Suppressor macrophage (primary cell): ENCODE measurements at places on chromosomes 5 and 9.

- DNase-seq = no peak
Observed at GRCh38 chr5:136730426-136730825, 365.1 kb upstream of the TRPC7 start.

- DNase-seq = no peak
Observed at GRCh38 chr5:140215276-140215675, 40.3 kb downstream of the CYSTM1 start.

DNA sequence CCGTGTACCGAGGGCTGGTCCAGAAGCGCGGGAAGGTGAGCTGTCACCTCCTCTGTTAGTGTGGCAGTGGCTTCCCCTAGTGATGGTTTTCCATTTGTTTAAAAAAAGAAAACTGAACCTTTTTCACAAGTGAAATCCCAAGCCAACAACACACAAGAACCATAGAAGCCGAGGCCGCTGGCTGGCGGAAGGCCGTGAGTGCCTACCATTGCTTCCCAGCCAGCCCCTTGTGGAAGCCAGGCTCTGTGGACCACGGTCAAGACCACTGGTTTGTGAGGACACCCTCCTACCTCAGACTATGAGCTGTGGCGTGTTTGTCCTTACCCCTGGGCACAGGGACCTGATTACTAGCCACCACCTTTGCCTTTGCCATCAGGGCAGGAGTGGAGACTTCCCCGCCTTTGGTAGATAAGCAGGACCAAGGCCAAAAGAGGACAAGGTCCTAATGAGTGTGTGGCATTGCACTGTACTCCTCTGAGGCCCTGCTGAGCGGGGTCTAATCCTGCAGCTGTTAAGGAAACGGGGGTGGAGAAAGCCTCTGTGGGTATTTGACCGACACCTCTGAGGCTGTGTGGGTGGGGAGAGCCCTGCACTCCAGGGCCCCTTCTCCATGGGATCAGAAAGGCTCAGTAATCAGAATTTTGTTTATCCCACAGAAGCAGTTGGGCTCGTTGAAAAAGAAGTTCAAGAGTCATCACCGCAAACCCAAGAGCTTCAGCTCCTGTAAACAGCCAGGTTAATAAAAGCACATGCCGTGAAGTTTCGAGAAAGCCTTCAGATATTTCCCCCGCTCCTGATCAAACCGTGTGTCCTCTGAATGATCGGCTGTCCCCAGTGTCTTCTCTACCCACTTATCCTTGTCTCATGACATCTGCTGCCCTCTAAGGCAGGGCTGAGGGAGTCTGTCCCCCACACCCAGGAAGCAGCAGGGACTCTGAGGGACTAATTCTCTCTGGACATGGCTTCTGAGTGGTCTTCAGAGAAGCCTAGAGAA lies 4.3 kb downstream of the SURF2 start:
- DNase-seq = no peak

- no peak for DNase-seq
Observed at GRCh38 chr5:125326150-125326510, 579.7 kb upstream of the ZNF608 start.

GRCh38 chr9:133536080-133536479 lies 1.6 kb downstream of the ADAMTSL2 start:
- DNase-seq = no peak

DNA sequence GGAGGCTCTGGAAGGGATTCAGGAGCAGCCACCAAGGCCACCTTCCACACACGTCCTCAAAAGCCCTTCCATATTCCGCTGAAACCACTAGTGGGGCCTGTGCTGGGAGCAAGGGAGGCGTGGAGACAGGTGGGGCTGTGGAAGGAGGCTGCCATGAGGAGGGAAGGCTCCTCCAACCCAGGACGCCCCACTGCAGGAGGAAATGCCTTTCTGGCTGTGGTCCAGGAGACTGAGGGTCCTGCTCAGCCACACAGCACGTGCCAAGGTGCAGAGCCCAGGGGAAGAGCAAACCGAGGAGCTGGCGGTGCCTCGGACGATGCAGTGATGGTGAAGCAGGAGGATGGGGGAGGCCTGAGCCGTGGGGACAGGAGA lies 49.5 kb downstream of the ADAMTS2 start:
- no peak for DNase-seq

- no peak for DNase-seq
Observed at GRCh38 chr5:134138416-134139376, 24.2 kb downstream of the TCF7 start.

DNA sequence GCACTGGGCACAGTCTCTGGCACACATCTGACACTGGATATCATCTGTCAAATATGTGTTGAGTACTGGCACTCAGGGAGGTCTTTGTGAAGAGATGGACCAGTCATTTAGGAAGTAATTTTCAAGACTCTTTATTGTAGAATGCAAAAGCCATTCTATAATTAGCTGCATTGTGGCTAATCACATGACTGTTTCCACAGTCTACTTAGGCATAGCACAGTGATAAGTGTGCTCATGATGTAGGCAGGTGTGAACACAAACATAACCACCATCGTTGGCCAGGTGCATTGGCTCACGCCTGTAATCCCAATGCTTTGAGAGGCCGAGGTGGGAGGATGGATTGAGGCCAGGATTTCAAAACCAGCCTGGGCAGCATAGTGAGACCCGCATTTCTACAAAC lies 62.2 kb downstream of the CFAP77 start:
- DNase-seq = no peak

DNA sequence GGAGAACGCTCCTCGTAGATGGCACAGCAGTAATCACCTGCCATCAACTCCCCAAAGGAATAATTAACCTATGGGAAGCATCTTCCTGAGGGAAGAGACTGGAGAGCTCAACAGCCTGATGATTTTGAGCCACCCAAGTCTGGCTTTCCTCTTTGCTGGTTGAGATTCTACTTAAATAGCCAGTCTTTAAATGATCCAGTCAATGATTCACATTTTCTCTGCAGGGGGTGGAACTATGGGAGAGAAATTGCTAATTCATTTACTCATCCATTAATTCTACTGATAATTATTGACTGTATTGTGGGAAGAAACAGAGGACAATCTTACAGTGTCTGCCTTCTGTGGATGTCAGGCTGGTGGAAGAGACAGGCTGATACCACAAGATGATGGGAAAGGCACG lies 355.0 kb upstream of the PANK3 start:
- DNase-seq = no peak

DNA sequence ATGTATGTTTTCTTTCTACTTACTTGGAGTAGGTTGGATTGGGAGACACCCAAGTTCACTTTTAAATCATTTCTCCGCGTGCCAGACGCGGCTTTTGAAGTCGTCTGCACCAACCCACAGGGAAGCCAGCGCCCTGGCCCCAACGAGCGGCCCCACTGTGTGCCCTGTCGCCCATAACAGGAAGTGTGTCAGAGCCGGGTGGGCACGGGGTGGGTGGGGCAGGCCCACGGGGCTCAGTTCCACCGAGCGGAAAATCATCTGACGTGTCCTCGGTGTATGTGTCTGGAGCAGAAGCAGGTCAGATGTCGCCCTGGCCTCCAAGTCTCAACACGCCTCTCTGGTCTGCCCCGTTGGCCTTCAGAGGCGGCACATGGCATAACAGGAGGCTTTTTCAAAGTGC lies 22.7 kb upstream of the SMIM23 start:
- DNase-seq = no peak

GRCh38 chr5:110865400-110866094 lies 126.7 kb downstream of the SLC25A46 start:
- no peak for DNase-seq

DNA sequence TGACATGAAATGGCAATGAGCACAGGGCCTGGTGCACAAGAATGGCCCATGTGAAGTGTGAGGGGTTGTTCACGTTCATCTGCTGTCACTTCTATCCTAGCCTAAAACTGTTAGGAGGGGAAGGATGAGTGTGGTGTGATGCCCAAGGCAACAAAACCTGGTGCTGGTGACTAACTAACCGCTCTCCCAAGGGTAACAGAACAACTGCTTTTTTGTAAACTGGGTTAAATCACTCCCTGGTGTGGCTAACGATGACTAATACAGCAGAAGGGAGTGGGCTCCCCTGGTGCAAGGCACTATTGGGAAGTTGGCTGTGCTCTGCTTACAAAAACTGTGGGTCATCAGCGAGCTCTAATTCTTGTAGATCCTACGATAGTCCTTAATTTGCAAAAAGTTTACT lies 103.2 kb upstream of the VCAN start:
- DNase-seq = peak; percentile 83

GRCh38 chr5:39955156-39955555 lies 530.4 kb upstream of the DAB2 start:
- DNase-seq = no peak

- no peak for DNase-seq
Observed at GRCh38 chr5:40877371-40877988, 31.8 kb upstream of the C7 start.

- DNase-seq = peak; percentile 3
Observed at GRCh38 chr5:25006734-25007133, 362.0 kb upstream of the CDH10 start.

- peak; percentile 76 for DNase-seq
Observed at GRCh38 chr9:32551276-32552051, 663 bp upstream of the SMIM27 start.

GRCh38 chr5:1510631-1511030 lies 13.1 kb downstream of the LPCAT1 start:
- DNase-seq = no peak

- DNase-seq = no peak
Observed at GRCh38 chr5:37807621-37808301, 32.1 kb downstream of the GDNF start.

- peak; percentile 62 for DNase-seq
Observed at GRCh38 chr5:154885439-154885838, 27.0 kb downstream of the CNOT8 start.

- no peak for DNase-seq
Observed at GRCh38 chr9:127721391-127721821, 5.5 kb downstream of the TTC16 start.

DNA sequence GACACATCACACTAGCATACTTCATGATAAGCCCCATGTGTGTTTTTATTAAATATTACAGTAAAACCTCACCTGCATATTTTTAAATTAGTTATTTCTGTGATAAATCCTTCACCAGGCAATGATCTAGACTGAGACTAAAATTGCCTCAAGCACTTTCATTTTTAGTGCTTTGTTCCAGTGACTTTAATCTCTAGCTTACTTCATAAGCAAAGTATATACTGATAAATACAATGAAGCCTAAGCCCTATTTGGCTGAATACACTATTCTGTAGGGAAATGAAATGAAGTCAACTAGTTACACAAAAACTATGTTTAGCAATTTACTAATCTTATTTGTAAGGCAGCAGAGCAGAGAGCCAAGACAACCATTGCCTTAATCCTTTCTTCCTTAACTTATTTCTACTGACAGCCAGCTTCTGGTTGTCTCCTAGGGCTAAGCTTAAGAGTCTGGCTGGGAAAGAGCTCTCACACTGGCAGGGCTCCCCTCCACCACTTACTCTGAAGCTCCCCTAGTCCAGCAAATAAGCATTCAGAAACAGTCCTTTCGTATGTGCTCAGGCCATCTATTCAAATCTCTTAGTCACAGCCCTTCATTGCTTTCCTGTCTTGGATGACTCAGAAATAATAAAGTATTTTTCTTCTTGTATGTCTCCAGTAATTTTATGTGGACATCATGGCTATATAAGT lies 31.4 kb upstream of the MTAP start:
- no peak for DNase-seq

DNA sequence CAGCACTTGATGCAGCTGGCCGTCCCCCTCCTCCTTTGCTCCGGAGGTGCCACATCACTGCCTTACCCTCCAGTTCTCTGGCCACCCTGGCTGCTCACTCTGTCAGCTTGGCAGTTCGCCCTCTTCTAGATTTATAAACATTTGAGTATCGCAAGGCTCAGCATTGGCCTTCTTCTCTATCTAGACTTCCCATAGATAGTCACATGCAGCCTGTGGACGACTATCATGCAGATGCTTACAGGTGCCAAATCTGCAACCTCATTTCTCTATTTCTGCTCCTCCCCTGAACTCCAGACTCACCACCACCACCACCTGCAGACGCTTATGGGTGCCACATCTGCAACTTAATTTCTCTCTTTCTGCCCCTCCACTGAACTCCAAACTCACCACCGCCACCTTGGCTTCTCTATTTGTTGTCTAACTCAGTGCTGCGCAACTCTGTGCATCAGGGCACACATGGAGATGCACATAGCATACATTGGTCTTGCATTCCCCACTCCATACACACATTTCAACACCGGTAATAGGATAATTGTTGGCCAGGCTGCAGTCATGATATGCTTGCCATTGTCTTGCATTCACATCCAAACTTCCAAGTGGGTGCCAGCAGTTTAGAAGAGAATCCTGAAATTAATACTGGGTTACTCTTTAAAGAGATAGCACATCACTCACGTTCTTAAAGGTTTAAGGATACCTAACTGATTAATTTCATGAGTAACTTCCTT lies 1.9 kb upstream of the DAP start:
- peak; percentile 14 for DNase-seq

- DNase-seq = no peak
Observed at GRCh38 chr5:157116483-157116954, 7.7 kb upstream of the HAVCR2 start.

DNA sequence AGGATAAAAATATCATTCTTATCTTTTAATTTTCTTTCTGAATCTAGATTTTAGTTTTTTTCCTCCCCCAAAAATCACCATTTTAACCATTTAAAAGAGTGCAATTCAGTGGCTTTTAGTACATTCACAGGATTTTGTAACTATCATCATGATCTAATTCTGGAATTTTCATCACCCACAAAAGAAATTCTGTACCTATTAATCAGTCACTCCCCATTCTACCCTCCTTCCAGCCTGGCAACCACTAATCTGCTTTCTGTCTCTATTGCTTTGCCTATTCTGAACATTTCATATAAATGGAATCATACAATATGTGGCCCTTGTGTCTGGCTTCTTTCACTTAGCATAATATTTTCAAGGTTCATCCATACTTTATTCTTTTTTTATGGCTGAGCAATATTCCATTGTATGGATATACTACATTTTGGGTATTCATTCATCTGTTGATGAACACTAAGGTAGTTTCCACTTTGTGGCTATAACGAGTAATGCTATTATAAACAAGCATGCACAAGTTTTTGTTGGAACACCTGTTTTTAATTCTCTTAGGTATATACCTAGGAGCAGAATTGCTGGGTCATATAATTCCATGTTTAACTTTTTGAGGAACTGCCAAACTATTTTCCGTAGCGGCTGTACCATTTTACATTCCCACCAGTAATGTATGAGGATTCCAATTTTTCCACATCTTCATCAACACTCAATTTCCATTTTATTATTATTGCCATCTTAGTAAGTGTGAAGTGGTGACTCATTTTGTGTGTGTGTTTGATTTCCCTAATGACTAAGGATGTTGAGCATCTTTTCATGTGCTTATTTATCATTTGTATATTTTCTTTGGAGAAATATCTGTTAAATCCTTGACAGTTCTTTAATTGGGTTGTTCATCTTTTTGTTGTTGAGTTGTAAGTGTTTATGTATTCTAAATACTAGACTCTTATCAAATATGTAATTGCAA lies 340.3 kb downstream of the CWC27 start:
- no peak for DNase-seq

- DNase-seq = no peak
Observed at GRCh38 chr5:30838936-30839496, 354.5 kb upstream of the CDH6 start.

- no peak for DNase-seq
Observed at GRCh38 chr9:89359751-89360261, 41.5 kb downstream of the SECISBP2 start.

GRCh38 chr5:136232316-136232715 lies 39.4 kb upstream of the SMIM32 start:
- no peak for DNase-seq

- DNase-seq = no peak
Observed at GRCh38 chr5:96835791-96836191, 28.0 kb upstream of the ERAP1 start.
